ENCODE measurements at places on chromosomes 5 and 9. TPM values are rescaled to one million over a fixed set of nuclear protein-coding genes. Genes with fewer than 3 reads are reported as not detected.
A peak's percentile ranks its signal among the peaks of the same experiment; 100 is the strongest.

- no peaks in the 10 kb centered on the region for H3K4me1 ChIP-seq
- H3K36me3 ChIP-seq = no peaks in the 10 kb centered on the region
- H3K27me3 ChIP-seq = no peaks in the 10 kb centered on the region
- H3K27ac ChIP-seq = no peak overlapping the region
- DNase-seq = peak; percentile 75
- no peak overlapping the region for H3K4me3 ChIP-seq
These were observed 387.4 kb downstream of the ACTL7B start for GRCh38 chr9:108468364-108468763.

HTR4 gene
- not detected for total RNA-seq

DNA sequence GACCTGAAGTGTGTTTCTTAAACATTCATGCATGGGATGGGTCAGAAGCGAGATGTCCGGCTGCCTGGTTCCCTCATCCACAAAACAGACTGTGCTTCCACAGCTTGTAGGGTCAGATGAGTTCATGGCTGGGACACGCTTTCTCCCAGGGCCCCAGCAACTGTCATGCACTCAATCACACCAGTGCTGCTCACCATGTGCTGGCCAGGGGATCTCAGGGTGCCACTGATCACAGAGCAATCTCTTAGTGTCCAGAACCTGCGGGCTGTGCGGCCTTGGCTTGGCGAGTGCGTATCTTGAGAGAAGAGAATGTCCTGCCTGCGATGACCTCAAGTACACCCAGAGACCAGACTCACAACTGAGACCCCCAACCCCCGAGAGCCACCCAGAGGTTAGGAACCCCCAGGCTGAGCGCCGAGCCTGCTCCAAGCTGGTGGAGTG is 26.0 kb upstream of the FCN2 start:
- no peak for DNase-seq
- H3K4me3 ChIP-seq = no peak overlapping the region
- H3K27ac ChIP-seq = no peak overlapping the region

GRCh38 chr9:72355153-72355552 is 9.9 kb downstream of the ZFAND5 start:
- H3K36me3 ChIP-seq = peaks cover 80% of the 10 kb centered on the region
- H3K4me3 ChIP-seq = no peak overlapping the region
- H3K4me1 ChIP-seq = peaks cover 13% of the 10 kb centered on the region
- H3K27ac ChIP-seq = no peak overlapping the region
- no peaks in the 10 kb centered on the region for H3K27me3 ChIP-seq
- no peak for DNase-seq

SMIM33 gene
- not detected for total RNA-seq

DNA sequence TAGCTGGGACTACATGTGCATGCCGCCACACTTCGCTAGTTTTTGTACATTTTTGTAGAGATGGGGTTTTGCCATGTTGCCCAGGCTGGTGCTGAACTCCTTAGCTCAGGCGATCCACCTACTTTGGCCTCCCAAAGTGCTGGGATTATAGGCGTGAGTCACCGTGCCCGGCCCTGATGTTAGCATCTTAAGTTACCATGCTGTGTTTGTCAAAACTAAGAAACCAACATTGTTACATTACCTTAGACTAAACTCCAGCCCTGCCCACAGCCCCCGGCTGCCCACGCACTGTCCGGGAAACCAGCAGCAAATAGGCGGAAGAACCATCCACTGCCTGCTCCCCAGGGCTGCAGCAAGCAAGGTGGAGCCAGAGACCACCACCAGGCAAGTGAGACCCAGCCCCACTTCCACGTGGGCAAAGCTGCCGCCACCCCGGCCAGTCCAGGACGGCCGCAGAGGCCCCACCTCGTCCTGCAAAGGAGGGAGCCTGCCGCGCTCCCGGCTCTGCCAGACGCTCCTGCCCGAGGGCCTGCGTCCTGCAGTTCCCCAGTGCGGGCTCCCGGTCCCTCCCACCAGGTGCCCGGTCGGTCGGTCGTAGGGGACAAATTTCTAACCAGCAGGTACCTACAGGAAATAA is 35.7 kb upstream of the TXN start:
- H3K27me3 ChIP-seq = no peaks in the 10 kb centered on the region
- no peak overlapping the region for H3K27ac ChIP-seq
- H3K4me3 ChIP-seq = no peak overlapping the region
- DNase-seq = no peak
- H3K36me3 ChIP-seq = no peaks in the 10 kb centered on the region

- no peaks in the 10 kb centered on the region for H3K27me3 ChIP-seq
- no peak for DNase-seq
- no peaks in the 10 kb centered on the region for H3K4me1 ChIP-seq
These were observed 718.8 kb downstream of the TLR4 start for GRCh38 chr9:118423021-118423420.

FAM78A gene
- total RNA-seq = 1.7 TPM

GRM6 gene
- total RNA-seq = not detected

DNA sequence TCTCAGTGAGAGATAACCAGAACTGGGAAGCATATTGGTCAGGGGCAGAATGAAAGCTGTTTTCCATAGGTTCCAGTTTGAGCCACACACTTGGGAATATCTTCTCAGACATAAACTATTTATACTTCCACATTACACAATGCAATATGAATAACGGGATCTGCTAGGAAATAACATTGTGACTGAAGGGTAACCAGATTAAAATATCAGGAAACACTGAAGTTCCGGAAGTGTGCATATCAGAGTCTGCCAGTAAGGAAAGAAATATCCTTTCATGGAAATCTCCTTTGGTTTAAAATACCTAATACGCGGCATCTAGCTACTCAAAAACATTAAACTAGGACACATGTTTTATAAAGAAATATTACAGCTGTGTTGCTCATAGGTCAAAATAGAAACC is 56.3 kb downstream of the ST8SIA4 start:
- H3K27ac ChIP-seq = no peak overlapping the region
- no peaks in the 10 kb centered on the region for H3K36me3 ChIP-seq
- H3K4me1 ChIP-seq = peaks cover 1% of the 10 kb centered on the region
- H3K4me3 ChIP-seq = no peak overlapping the region

Measured in A673 (cell line).